ENCODE measurements at places on chromosomes 1 and 21. TPM values are rescaled to one million over a fixed set of nuclear protein-coding genes. Genes with fewer than 3 reads are reported as not detected.
A peak's percentile ranks its signal among the peaks of the same experiment; 100 is the strongest.

The FAM229A gene
- total RNA-seq: 8.7 TPM

The FAM177B gene
- total RNA-seq: 0.34 TPM

The TMEM200B gene
- 8.3 TPM for total RNA-seq

The PLPPR4 gene
- total RNA-seq: 2.0 TPM

The AIRE gene
- total RNA-seq: 0.12 TPM

The XCL2 gene
- not detected for total RNA-seq

The TRABD2B gene
- 2.2 TPM for total RNA-seq

The DIO1 gene
- total RNA-seq: 4.1 TPM

The PRRX1 gene
- 142 TPM for total RNA-seq

The DUSP23 gene
- total RNA-seq: 37.7 TPM

The SLAMF9 gene
- not detected for total RNA-seq

The MYBPH gene
- not detected for total RNA-seq

GRCh38 chr21:42833439-42833815, 45.9 kb downstream of the WDR4 start:
- DNase-seq: no peak

- no peak for DNase-seq
Observed at GRCh38 chr1:231966983-231967382, 340.4 kb downstream of the DISC1 start.

DNA sequence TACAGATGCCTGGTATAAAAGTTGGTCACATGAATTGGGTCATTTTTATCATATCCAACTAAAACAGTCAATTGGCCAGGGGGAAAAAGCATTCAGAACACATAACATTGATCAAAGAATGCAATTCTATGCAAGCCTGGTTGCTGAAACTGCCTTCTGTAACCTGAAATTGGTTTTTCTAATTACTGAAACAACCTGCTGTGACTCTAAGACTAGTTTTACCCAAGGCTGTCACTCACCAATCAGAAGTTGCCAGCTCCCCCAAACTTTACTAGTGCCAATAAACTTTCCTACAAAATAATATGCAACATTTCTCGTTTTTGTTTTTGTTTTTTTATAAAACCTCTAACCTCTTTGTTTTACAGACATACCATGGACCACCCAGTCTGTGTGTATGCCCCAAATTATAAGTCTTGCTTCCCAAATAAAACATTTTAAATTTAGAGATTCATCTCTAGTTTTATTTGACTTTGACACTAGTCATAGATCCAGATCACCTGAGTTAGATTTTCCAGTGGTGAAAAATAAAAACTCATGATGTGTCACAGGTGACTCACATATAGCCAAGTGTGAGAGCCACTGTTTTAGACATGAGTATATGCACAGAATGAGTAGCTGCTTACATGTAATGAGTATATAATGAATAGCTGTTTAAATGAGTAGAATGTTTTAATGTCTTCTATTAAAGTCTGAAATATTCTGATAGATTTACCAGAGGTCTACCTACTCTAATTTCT, 64.2 kb upstream of the CR2 start:
- no peak for DNase-seq

GRCh38 chr1:104136621-104137020, 386.9 kb downstream of the AMY1C start:
- DNase-seq: no peak

DNA sequence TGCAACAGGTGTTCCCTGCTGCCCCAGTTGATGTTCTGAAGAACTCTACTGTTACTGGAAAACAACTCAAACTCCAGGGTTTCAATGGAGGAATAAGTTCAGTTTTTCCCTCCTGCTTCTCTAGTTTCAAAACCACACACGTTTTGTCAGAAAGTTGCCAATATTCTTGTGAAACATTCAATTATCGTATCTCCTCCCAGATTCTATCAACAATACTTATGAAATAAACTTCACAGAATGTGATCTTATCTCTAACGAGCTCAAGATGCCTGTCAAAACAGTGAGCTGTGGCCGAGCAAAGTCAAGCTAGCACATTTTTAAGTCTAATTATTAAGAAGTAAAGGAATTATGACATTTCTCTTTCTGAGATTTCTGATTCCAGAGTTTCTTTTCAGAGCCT, 4.7 kb downstream of the OR2B11 start:
- DNase-seq: no peak

DNA sequence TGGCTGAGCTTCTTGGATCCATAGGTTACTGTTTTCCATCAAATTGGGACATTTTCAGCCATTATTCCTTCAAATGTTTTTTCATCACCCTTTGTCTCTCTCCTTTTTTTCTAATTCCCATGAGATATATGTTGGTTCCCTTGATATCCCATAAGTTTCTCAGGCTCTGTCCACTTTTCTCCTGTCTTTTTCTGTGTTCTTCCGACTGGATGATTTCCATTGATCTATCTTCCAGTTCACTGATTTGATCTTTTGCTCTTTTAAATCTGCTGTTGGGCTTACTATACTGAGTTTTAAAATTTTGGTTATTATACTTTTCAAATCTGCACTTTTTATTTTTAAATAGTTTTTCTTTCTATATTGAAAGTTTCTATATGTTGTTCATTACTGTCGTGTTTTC, 18.2 kb downstream of the PRKACB start:
- DNase-seq: no peak

DNA sequence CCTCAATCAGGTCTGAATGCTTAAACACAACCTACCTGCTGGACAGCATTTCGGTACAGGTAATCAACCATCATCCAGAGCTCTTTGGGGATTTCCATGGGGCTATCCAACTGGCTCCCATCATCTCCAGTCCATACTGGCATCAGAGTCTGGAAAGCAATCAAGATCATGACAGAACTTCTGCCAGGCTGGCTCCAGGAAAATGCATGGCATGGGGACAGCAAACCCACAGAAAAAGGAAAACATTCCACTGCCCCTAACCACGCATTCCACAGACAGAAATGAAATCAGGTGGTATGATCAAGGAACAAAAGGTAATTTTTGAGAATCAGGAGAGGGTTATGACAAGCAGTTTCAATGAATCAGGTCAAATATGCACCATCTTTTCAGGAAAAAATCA, 9.1 kb upstream of the MTF1 start:
- DNase-seq: no peak

DNA sequence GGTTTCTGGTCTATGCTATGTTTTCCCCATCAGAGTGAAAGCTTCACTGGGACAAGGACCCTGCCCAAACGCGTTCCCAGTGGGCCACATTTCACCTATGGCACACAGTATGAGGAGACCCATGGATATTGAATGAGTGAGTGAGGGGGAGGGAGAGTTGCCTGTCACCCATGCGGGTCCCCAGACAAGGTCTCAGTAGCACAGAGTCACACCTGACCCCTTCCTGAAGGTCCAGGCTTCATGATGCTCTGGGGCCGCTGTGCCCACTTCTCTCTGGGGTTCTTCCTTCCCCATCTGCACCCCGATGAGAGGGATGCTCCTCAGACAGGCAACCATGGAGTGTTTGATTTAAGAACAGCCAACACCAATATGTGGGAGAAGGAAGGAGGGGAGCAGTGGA, 72.3 kb upstream of the CSF3R start:
- no peak for DNase-seq

DNA sequence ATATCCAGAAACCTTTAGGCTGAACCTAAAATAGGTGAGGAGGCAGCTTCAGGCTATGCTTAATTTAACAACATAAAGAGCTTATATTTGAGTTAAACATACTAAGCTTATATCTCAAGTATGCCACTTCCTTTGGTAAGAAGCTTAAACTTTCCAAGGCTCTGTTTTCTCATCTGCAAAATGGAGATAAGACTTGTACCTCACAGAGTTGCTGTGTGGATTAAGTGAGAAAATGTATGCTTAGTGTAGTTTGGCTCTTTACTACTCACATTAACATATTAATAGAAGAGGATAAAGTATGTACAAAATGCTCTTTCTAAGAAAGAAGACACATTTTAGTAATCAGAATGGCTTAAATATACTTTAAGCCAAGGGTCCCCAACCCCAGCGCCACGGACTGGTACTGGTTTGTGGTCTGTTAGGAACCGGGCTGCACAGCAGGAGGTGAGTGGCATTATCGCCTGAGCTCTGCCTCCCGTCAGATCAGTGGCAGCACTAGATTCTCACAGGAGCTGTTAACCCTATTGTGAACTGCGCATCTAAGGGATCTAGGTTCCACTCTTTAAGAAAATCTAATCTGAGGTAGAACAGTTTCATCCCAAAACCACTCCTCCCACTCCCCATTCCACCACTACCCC, 77.2 kb downstream of the HS2ST1 start:
- DNase-seq: no peak

DNA sequence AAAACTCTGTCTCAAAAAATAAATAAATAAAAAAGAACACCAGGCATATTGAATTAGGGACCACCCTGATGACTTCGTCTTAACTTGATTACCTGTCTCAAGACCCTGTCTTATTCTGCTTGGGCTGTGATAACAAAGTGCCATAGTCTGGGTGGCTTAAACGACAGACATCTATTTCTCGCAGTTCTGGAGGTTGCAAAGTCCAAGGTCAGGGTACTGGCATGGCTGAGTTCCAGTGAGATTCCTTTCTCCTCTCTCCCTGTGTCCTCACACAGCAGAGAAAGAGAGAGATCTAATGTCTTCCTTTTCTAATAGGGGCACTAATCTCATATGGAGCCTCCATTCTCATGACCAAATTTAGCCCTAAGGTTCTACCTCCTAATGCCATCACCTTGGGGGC, 145.6 kb downstream of the HUNK start:
- DNase-seq: no peak

DNA sequence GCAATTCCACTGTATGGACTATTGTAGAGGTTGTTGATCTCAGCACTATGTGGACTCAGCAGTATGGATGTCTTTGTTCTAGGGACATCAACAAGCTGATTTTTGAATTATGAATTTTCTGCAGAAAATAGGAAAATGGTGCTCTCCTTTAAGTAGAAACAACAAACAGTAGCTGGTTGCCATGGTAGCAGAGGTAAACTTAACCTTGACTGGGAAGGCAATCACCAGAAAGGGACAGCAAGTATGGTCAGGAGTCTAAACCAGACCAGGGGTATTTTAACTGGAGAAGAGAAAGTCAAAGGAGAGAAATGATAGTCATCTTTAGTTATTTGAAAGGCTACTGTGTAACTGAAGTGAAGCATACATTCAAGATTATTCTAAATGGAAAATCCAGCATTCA, 22.3 kb downstream of the WLS start:
- no peak for DNase-seq

DNA sequence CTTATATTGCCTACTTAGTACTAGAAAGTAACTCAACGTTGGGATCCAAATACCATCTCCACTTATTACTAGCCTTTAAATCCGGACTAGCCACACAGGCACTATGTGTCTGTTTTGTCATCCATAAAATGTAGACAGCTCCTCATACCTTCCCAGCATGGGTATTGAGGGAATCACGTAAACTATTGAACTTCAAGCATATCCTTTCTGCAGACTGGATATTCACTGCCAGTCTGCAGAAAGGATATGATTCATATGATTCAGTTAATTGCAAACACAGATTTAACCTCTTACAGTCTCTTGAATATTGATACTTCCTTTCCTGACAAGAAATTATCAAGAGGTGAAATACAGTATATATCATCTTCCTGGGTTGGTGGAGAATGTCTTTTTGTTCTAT, 186.0 kb downstream of the LEPR start:
- no peak for DNase-seq

GRCh38 chr1:107244709-107245500, 104.1 kb downstream of the NTNG1 start:
- no peak for DNase-seq

DNA sequence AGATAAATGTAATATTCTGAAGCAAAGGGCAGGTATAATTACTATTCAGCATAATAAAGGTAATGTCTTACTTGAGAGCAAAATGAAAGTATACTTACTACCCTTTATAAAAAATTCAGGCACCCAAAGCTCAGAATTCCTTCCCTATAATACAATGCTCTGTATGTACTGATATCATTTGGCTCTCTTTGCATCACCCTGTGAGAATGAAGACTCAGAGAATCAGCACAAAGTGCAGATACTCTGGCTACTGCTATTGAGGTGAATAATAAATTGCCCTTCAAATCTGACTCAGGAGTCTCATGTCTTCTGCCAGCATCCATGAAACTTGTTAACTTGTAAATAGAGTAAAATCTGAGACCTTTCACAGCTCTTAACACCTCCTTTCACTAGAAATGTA, 108.5 kb upstream of the KCTD3 start:
- no peak for DNase-seq

- no peak for DNase-seq
Observed at GRCh38 chr1:187870552-187870951, 1041.8 kb downstream of the PLA2G4A start.

DNA sequence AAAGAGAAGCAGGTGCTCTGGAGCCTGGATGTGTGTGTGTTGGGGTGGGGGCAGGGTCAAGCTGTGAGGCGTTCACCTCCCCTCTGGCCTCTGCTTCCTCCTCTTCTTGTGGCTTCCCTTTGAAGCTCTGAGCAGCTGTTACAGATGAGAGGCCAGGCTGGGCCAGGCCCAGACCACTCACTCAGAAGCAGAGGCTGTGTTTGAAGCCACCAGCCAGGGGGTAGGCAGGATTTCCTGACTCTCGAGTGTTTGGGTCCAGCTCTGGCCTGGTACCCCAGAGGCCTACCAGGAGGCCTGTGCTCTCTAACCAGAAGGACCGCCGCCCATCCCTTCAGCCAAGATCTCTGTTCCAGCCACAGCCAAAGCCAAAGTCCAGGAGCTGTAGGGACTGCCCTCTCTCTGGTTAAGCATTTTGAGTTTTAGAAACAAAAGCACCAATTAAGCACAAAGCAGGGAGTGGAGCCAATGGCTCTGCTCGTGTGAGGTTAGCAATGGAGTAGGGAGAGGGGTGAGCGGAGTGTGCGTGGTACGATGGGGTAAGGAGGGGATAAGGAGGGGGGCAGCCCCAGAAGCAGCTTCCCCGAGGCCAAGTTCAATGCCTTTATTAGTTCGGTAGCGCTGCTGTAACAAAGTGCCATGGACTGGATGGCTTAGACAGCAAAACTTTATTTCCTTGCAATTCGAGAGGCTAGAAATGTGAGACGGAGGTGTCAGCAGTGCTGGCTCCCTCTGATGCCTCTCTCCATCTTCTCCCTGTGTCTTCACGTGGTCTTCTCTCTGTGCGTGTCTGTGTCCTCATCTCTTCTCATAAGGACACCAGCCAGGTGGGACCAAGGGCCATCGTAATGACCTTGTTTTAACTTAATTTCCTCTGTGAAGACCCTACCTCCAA, 20.5 kb downstream of the RCSD1 start:
- DNase-seq: no peak

GRCh38 chr1:221675880-221676800, 65.7 kb downstream of the DUSP10 start:
- DNase-seq: no peak

DNA sequence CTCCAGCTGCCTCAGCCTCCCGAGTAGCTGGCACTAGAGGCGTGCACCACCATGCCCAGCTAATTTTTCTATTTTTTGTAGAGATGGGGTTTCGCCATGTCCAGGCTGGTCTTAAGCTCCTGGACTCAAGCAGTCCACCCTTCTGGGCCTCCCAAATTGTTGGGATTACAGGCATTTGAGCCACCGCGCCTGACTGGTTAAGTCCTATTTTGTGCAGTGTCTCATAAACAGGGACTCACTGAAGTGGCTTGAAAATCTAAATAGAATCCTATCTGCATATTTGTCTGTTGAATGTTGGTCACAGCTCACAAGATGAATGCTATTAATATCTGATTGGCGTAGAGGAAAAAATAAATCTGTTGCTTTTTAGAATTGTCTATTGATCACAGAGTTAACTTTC, 5.9 kb upstream of the CHAF1B start:
- DNase-seq: peak; percentile 15

GRCh38 chr1:27554759-27555699, 48.9 kb downstream of the AHDC1 start:
- DNase-seq: no peak
